ENCODE measurements at places on chromosomes 16 and 17.

GRCh38 chr16:47644661-47645060 is 183.5 kb downstream of the PHKB start:
- no peak for DNase-seq

DNA sequence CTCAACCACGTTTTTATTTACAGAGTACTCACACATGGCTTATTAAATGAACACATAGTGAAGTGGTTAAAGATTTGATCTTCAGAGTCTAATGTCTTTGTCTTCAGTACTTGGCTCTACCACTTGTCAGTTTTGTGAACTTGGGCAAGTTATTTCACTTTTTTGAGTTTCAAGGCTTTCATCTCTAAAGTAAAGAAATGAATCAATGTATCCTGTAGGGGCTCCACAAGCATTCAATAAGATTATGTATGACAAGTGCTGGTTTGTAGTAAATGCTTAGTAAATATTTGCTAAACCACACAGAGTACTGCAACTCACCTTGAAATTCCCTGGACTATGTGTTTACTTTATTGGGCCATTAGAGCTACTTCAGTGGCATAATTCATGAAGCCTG is 446.0 kb upstream of the GOT2 start:
- DNase-seq, result no peak

- DNase-seq, result no peak
Observed at GRCh38 chr17:65509032-65509431, 52.4 kb downstream of the AXIN2 start.

DNA sequence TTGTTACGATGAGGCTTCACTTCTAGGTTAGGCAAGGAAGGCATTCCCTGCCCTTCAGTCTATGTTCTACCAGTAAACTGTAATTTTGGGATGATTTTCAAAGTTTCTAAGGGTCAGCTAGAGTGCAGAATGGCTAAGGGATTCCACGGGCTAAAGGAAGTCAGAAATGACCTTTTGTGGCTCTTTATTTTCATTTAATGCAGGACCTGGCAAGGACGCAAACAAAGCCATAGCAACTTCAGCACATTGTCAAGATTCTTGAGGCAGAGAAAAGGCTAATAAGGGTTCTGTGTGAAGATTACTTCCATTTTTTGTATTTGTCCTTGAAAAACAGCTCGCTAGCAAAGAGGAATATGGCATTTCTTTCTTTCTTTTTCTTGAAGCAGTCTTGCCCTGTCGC is 76.6 kb downstream of the STX8 start:
- DNase-seq, result no peak

- DNase-seq, result no peak
Observed at GRCh38 chr17:65609749-65610148, 48.3 kb upstream of the AXIN2 start.

DNA sequence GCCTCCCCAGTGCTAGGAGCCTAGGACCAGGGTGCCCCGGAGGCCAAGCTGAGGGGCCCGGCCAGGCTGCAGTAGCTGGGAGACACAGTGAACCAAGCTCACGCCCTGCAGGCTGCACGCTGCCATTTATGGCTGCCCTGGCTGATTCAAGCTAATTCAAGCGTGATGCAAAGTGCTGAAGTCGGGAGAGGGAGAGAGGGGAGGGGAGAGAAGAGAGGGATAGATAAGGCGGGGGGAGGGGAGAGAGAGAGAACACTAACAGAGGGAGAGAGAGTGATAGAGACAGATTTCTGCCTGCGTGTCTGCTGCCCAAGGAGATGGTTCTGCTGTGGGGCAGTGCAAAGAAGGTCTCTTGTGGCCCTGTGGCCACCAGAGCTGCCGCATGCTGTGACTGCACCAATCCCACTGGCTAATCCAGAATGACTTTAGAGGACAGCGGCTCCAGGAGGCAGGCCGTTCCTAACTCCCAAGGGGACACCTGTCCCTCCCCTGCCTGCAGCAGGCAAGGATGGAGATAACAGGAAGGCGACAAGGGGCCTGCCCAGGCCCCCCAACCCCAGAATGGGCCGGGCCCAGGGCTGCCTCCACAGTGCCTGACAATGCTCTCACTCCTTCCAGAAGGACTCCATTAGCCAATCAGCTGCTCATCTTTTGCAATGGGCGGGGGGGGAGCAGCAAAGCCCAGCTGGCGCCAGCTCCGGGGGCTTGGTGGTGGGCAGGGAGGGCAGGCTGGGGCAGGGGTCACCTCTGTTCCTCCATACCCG is 12.9 kb downstream of the MXRA7 start:
- no peak for DNase-seq

DNA sequence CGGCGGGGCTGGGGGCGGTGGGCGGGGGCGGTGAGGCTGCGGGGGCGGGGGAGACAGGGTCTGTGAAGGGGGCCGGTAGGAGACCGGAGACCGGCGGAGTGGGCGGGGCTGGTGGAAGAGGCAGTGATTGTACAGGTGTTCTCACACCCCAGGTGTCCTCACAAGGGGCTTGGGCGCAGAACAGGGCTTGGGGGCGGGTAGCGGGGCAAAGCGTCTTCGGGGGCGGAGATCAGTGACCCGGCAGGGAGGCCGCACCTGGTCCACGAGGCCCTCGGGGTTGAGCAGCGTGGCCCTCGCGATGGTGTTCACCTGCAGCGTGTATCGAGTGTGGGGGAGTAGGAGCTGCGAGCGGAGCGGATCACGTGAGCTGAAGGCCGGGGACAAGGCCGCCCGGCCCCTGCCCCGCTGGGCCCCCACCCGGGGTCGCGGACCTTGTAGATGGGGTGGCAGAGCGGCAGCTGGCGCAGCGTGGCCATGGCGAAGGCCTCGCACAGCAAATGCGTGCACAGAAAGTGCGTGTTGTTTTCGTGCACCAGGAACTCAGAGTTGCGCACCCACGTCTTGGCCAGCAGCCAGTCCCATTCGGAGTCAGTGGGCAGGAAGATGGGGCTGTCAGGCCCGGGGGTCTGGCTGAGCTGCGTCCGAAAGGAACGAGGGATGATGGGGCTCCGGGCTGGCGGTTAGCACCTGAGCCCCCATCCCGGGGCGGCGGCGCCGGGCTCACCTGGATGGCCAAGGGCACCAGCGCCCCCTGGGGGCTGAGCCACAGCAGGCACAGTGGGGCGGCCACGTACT is 8.5 kb downstream of the ALOXE3 start:
- peak; percentile 58 for DNase-seq

DNA sequence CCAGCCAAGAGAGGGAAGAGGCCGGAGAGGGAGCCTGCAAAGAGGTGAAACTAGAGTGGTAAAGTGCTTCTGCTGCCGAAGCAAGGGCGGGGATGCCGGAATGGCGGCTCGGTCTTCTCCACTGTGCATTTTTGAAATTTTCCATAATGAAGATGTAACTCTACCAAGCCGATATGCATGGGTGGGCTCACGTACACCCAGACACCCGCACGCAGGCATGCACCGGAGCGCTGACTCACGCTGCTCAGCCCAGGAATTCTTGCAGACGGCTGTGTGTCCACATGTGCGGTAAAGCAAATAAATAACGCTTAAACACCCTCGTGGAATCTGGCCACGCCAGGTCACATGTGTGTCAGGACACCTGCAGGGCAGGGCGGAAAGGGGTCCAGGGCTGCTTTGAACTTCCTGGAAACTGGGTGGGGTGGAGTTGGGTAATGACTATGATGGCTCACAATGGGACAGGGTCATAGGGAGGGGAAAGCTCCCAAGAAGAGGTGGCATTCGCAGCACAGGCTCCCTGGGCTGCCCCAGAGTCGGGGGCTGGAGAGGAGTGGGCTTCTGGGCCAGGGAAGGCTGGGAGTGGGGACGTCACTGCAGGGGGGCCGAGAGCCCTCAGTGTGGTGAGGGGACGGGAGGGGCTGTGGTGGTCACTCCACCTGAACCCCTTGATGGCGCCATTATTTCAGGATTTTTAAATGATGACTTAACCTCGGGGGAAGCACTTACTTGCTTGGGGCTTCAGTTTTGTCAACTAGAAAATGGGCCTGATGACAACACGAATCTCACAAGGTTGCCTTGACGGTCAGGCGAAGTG is 265.5 kb downstream of the PARN start:
- no peak for DNase-seq

DNA sequence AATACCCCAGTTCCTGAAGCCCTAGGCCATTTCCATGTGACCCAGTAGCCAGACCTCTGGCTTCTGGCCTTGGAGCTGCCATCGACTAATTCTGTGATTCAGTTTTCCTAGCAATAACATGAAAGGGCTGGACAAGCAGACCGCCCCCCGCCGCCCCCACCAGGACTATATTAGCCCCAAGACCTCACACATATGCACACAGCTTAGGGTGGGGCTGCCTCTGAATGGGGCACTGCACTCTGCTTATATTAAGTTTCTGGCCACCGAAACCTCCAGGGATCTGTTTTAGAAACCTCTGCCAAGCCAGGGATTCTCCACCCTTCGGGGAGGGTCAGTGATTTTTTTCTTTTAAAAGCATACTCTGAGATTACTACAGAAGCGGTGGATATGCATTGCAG is 2.3 kb downstream of the RAB11FIP4 start:
- DNase-seq, result no peak

DNA sequence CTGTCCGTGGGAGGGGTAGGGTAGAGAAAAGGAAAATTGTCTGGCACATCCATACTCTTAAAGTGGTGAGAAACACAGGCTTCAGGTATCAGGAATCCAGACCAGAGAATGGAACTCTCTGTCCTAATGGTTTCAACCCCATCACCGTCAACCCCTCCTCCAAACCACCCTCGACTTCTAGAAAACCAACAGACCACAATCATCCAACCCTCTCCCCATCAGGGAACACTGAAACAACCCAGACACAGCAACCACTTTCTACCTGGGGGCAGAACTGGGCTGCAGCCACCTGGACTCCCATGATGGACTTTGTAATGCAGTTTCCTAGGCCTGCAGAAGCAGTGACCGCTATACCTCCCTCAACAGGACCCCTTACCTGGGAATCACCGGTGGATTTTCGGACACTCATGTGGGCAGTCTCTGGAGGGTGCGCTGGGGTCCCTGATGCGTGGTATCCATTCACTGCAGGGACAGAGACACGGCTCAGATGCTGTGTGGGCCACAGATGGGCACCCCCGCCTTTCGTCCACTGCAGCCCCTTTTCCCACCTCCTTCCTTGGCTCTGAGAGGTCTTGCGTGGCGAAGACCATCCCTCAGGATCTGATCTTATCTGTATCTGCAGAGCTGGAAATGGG is 64.3 kb upstream of the RCVRN start:
- no peak for DNase-seq

GRCh38 chr16:84570739-84571403 is 47.0 kb downstream of the COTL1 start:
- DNase-seq, result peak; percentile 37

DNA sequence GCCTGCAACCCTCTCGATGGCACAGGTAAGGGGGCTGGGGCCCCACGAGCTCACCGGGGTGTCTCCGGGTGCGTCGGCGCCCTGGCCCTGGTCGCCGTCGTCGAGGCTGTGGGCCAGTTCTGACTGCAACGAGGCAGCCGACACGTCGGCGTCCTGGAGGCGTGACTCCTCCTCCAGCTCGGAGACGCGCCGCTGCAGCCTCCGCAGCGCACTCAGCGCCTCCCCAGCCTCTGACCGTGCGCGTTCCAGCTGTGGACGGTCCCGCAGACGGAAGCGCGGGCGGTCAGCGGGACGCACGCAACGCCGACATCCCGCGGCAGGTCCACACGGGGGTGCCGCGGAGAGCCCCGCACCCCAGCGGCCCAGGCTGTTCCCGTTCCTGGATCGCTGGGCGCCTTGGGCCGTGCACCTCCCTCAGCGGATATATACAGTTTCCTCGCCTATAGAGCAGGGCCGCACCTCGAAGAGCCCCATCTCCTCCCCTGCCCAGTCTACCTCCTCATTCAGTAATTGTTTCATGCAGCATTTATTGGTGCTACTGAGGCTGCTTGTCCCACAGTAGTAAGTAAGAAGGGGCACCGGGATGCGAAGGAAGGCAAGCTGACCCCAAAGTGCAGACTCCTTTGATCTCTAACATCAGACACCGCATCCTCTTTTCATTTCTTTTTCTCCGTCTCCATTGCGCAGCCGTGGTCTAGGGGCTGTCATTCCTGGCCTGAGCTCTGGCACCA is 5.8 kb downstream of the THOC6 start:
- no peak for DNase-seq

DNA sequence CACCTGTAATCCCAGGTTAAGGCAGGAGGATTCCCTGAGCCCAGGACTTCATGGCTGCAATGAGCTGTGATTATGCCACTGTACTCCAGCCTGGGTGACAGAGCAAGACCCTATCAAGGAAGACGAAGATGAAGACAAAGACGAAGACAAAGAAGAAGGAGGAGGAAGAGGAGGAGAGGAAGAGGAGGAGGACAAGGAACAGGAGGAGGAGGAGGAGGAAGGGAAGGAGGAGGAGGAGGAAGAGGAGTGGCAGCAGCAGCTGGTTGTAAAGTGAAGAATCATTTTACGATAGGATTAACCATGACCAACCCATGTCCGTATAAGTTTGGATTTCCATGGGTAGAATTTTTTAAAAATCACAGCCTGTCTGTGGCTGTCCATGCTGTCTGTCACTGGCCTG is 316.8 kb upstream of the TNRC6C start:
- DNase-seq, result no peak

DNA sequence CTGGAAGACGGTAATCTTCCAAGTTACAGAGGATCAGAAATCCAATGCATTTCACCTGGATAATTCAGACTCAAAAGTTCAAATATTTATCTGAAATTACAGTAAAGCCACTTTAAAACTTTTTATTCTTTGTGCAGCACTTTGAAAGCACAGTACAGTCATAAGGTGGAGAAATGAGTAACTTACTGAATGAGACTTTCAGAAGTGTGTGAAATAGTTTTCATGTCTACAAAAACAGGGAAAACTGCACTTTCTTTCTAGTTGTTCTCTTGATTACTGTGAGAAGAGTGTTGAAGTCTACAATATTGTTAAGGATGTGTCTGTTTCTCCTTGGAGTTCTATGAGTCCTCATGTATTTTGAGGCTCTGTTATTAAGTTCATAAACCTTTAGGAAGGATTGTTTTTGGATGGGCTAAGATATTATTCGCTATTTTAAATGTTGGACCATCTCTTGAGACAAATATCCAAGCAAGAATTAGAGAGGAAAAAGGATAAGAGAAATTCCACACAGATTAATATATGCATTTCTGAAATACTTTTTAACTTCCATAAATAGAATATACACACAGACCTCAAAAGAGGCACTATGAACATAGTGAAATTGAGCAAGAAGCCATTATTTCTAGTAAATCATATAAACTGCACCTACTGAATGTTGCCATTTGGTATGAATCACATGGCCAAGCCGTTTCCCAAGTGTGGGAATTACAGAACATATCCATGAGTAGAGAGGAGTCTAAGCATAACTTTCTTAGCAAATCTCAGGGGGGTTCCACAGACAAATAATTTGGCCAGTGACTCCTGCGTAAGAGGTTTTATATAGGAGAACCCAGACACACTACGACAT is 83.6 kb upstream of the PLEKHM1 start:
- DNase-seq, result no peak

- no peak for DNase-seq
Observed at GRCh38 chr16:3727806-3728381, 10.6 kb upstream of the TRAP1 start.

Data from NCI-H1105 (cell line).